HepG2 (cell line): ENCODE measurements at places on chromosomes 12 and 14. TPM values are rescaled to one million over a fixed set of nuclear protein-coding genes. Genes with fewer than 3 reads are reported as not detected.
A peak's percentile ranks its signal among the peaks of the same experiment; 100 is the strongest.

DNA sequence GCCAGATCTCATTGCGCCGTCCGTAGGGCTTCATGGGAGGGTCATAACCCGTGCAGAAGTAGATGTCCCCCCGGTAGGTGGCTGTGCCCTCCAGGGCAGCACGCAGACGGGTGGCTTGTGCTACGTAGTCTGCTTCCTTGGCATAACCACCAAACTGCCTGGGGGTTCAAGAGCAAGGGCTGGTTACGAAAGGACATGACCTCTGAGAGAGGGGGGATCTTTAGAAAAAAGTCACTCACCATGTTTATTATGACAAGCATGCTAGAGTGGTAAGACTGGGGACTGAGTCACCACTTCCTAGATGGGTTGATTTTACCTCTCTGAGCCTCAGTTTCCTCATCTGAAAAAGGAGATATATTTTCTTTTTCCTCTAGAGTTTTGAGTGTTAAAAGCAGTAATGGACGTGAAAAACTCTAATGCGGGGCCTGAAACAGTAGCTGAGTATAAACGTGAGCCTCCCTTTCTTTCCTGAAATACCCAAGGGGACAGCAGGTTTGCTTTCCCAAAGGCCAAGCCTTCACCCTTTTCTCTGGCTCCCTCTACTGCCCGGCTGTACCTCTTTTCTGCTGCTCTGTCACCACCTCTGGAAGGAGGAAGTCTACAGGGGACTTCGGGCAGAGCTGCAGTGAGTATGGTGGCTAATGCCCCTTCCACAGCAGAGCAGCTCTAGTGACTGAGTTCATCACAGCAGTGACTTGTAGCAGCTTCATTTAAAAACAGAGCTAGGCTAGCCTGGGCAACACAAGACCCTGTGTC lies 23.5 kb upstream of the GPRC5D start:
- peaks cover 9% of the 10 kb centered on the region for H3K36me3 ChIP-seq
- peak; percentile 41 for DNase-seq
- H3K4me3 ChIP-seq: no peak overlapping the region
- H3K27me3 ChIP-seq: no peaks in the 10 kb centered on the region
- no peaks in the 10 kb centered on the region for H3K4me1 ChIP-seq

DNA sequence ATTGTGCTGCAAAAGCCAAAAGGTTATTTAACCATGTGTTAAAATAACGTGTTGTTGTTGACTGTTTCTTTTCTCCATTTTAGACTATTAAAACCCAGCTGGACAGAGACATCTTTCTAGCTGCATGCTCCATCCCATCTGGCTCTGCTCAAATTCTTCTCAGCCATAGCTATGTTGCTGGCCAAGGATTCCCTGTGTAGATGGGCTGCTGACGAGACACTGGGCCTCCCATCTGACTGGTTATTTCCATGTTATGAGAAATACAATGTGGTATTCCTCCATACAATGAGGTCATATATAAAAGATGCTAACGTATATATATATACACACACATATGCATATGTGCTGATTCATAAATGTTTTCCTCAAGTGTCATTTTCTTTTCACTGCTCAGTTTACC lies 30.1 kb downstream of the MED13L start:
- no peak for DNase-seq
- no peak overlapping the region for H3K27ac ChIP-seq
- no peak overlapping the region for H3K4me3 ChIP-seq

DNA sequence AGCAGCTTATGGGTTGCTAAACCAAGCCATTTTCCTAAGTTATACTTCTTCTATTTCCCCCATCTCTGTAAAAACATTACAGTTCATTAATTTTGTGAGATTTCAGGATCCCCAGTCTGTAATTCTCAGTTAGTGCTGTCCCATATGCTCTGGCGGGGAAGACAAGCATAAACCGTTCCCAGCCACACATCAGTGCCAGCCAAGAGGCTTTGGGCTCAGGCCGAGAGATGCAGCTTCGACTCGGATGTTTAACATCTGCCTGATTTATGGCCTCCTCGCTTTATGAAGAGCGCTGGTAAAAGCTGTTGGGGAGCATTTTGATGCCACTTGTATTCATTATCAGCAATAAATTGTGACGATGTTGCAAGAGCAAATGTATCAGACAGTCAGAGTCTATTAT lies 349.1 kb upstream of the CCDC196 start:
- no peak for DNase-seq
- H3K4me1 ChIP-seq: no peaks in the 10 kb centered on the region
- H3K27ac ChIP-seq: no peak overlapping the region
- no peaks in the 10 kb centered on the region for H3K36me3 ChIP-seq

GRCh38 chr12:111384596-111384995 lies 15.7 kb upstream of the PHETA1 start:
- H3K27ac ChIP-seq: no peak overlapping the region
- H3K36me3 ChIP-seq: no peaks in the 10 kb centered on the region
- DNase-seq: no peak
- H3K4me3 ChIP-seq: no peak overlapping the region

GRCh38 chr12:131164096-131164872 lies 210.6 kb downstream of the ADGRD1 start:
- H3K27me3 ChIP-seq: no peaks in the 10 kb centered on the region
- H3K36me3 ChIP-seq: no peaks in the 10 kb centered on the region
- no peak overlapping the region for H3K4me3 ChIP-seq
- no peak overlapping the region for H3K27ac ChIP-seq
- H3K4me1 ChIP-seq: no peaks in the 10 kb centered on the region

The AQP6 gene
- total RNA-seq: 0.51 and 1.3 TPM in 2 replicates

The LAG3 gene
- total RNA-seq: 0.11 TPM in 1 of 2 replicates, not detected in the other

The KIF5A gene
- 1.1 and 1.6 TPM in 2 replicates for total RNA-seq
